ENCODE measurements at places on chromosomes 6 and 20.

- no peak for DNase-seq
Measured at GRCh38 chr6:28486988-28487742, 28.4 kb downstream of the GPX6 start.

DNA sequence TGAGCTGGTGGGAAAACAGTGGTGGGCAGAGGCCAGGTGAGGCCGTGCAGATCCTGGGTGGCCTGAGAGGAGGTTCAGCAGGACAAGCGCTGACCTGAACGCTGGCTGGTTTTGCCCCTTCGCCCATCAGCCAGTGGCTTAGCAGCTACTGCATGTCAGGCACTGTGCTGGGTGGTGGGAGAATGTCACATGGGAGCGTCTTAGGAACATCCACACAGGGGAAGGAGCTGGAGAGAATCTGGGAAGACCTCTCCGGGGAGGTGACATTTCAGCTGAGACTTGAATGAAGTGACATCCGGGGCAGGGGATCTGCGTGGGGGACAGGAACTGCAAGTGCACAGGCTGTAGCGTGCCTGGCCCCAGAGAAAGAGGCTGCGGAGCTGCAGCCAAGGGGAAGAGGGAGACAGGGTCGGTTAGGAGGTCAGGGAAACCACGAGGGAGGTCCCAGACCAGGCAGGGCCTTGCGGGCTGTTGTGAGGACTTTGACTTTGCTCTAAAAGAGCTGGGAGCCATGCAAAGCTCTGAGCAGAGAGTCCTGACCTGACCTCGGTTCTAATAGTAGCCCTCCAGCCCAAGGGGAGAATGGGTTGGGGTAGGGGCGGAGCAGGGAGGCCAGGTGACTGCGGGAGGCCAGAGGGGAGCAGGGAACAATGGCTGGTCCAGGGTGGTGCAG lies 156.8 kb upstream of the PTPN1 start:
- DNase-seq = no peak

GRCh38 chr20:18613553-18613952 lies 25.7 kb downstream of the DTD1 start:
- no peak for DNase-seq

DNA sequence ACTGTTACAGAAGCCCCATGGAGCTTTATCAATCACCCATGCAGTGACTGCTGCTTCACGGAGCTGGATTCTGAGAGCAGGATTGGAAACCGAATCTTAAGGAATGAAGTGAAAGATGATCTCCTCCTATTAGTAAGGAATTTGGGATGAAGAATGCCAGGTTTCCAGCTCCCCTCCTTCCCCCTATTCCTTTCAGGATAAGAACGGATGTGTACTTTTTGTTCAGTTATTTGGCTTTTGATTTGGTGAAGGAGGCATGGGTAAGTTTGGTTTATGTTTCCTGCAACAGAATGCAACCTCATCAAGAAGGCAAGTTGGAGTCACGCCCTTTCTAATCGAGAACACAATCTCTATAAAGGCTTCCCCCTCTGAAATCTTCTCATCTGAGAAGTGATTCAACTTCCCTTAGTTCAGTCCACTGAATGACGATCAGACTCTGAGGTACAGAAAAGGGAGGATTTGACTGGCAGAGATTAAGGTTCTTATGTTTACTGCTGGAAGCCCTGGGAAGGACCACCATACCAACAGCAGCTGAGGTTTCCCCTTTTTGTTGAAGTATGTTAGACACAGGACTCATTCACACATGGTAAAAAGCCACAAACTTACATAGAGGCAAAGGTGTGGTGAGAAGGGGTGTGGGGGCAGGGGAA lies 5.5 kb downstream of the ELMO2 start:
- no peak for DNase-seq

GRCh38 chr20:10316582-10316981 lies 98.0 kb downstream of the SNAP25 start:
- DNase-seq = no peak

DNA sequence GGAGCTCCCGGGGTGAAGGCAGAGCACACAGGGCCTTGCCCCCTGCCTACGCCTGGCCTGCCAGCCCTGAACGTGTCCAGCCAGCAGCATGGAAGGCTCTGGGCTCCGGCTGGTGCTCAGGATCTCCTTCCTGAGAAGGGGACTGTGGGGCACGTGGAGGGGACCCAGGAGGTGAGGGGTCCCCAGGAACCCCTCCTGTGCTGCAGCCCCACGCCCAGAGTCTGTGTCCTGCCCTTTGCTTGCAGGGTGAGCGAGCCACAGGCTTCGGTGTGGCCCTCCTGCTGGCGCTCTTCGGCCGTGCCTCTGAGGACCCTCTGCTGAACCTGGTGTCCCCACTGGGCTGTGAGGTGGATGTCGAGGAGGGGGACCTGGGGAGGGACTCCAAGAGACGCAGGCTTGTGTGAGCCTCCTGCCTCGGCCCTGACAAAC lies 22.3 kb downstream of the NPEPL1 start:
- DNase-seq = no peak

- peak; percentile 39 for DNase-seq
Measured at GRCh38 chr6:6547110-6547879, 41.2 kb upstream of the LY86 start.
